Mammary epithelial cell (primary cell): ENCODE measurements at places on chromosomes 5 and 9. TPM values are rescaled to one million over a fixed set of nuclear protein-coding genes. Genes with fewer than 3 reads are reported as not detected.

Gene IRX4
- polyA plus RNA-seq, result 20.4 TPM

DNA sequence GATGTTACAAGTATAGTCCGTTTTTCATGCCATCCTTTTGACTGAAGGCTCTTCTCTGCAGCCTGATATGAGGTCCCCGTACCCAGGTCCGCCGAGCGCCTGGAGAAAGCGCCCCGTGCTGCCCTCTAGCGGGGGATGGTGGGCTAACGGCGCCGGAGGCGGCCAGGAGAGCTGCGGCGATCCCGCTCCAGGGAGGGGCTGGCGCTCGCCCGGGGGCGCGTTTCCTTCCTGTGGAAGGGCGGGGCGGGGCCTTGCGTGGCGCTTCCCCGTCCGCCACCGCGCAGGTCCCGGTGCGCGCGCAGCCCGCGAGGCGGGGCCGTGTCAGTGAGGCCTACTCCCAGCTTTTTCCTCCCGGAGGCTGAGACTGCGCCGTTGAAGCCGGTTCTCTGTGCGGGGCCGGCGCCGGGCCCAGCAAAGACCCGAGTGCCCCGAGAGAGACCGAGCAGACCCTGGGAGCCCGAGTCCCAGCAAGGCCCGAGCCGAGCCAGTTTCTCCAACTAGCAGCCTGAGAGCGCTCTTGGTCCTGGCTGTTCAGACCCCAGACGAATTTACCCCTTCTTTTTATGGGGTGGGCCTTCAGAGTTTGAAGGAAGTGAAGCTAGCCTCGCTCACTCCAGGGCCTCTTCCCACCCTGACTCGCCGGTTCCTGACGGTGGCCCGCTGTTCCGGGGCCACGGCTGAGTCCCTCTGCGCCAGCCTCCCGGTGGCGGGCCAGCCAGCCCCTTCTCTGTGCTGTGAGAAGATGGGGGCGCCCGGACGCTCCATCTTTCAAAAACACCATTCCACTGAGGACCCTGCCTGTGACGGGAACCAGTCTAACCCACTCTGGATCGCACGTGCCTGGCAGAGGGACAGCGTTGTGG, 9.7 kb upstream of the PHF2 start:
- DNase-seq, result peak; percentile 91

Gene MUSK
- not detected for polyA plus RNA-seq

GRCh38 chr5:134139891-134140469, 25.5 kb downstream of the TCF7 start:
- no peak for DNase-seq

DNA sequence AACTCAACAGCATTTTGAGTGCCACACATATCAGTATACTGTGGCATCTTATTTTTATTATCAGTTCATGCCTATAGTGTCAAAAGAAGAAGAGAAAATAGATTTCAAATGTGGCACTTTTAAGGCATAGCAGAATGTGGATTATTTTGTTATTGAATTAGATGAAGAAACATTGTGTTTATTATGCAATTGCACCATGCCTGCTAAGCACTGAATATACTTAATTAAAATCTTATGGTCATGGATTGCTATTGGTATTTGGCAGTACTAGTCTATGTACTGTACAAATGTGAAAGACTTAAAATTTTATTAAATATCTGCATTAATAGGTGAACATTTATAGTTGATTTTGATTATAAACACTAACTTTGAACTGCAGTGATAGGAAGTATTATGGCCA, 128.8 kb downstream of the FER start:
- no peak for DNase-seq

- no peak for DNase-seq
Measured at GRCh38 chr5:72035831-72036230, 71.4 kb upstream of the MAP1B start.

GRCh38 chr9:95343725-95344287, 26.3 kb upstream of the FANCC start:
- peak; percentile 14 for DNase-seq

GRCh38 chr9:83535736-83536135, 2.5 kb downstream of the FRMD3 start:
- no peak for DNase-seq

GRCh38 chr5:180208435-180209081, 453 bp downstream of the RASGEF1C start:
- no peak for DNase-seq

GRCh38 chr9:134600836-134601638, 40.6 kb upstream of the COL5A1 start:
- no peak for DNase-seq

DNA sequence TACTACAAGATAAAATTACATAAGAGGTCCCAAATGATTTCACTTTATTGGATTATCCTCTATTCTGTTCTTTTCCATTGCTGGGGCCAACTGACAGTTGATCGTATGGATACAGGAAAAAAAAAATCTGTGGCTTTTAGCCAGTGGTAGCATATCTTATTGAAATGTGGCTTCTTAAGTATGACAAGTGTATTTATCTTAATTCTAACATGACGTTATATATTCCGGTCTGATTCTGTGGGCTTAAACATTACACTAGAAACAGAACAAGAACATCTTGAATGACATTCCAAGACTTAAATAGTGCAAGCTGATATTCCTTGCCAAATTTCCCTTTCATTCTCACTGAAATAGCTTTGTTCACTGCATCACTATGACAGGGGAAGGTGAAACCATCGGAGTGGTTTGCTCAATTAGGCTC, 117.9 kb downstream of the INSYN2B start:
- DNase-seq, result no peak

- no peak for DNase-seq
Measured at GRCh38 chr5:6069496-6070185, 308.7 kb downstream of the MED10 start.

Gene PGGT1B
- polyA plus RNA-seq, result 2.1 TPM

DNA sequence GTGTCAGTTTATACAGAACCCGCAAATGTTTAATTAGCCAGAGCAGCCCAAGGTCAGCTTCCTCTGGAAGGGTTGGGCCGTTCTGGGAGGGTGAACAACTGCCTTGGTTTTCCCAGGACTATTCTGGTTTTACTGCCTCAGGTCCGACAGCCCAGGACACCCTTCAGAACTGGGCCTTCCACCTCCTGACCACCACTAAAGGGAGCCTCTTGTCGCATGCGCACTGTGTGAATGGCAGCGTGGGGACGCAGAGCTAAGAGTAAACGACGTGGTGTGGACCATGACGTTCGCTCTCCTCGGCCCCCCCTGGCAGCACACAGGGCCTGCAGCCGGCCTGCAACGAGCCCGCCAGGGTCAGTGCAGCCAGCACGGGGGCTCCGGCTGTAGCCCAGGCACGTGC, 214.9 kb downstream of the FANCC start:
- DNase-seq, result no peak

DNA sequence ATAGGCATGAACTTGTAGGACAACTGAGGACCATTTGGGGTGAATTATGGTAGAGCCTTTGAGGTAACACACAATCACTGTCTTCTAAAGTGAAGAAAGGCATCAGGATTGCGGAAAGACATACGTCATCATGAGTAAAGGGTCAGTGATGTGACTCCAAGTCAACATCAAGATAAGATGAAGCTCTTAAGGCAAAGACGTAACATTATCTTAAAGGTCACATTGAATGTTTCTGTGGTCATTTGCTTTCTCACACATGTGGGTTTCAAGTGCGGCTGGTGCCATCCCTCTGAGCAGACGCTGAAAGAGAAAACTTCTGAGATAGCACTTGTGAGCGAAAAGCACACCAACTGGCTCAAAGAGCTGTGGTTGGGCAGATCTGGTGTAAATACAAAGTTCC, 63.3 kb upstream of the GRAMD2B start:
- DNase-seq, result no peak

- no peak for DNase-seq
Measured at GRCh38 chr5:41891066-41891707, 13.0 kb upstream of the RIMOC1 start.

- DNase-seq, result no peak
Measured at GRCh38 chr5:62494772-62495171, 82.2 kb downstream of the IPO11 start.

Gene SH2D3C
- polyA plus RNA-seq, result 0.08 TPM

DNA sequence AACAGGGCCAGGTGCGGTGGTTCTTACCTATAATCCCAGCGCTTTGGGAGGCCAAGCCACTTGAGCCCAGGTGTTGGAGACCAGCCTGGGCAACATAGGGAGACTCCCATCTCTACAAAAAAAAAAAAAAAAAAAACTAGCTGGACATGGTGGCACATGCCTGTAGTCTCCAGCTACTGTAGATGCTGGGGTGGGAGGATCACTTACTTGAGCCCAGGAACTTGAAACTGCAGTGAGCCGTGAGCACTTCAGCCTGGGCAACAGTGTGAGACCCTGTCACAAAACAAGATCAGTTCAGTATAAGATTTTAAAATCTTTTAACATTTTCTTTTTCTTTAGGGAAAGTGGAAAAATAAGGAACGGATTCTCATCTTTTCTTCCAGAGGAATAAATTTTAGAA, 2.5 kb downstream of the BRIX1 start:
- no peak for DNase-seq

- DNase-seq, result peak; percentile 60
Measured at GRCh38 chr9:88988796-88989641, 2.2 kb upstream of the S1PR3 start.

- DNase-seq, result peak; percentile 86
Measured at GRCh38 chr5:138844812-138845513, 30.2 kb downstream of the LRRTM2 start.

Gene SLC6A7
- polyA plus RNA-seq, result not detected

- no peak for DNase-seq
Measured at GRCh38 chr5:93225748-93226147, 355.3 kb downstream of the NR2F1-AS1 start.

Gene POLE3
- 79.6 TPM for polyA plus RNA-seq

GRCh38 chr9:134631881-134632280, 9.7 kb upstream of the COL5A1 start:
- no peak for DNase-seq

Gene LCN1
- not detected for polyA plus RNA-seq

DNA sequence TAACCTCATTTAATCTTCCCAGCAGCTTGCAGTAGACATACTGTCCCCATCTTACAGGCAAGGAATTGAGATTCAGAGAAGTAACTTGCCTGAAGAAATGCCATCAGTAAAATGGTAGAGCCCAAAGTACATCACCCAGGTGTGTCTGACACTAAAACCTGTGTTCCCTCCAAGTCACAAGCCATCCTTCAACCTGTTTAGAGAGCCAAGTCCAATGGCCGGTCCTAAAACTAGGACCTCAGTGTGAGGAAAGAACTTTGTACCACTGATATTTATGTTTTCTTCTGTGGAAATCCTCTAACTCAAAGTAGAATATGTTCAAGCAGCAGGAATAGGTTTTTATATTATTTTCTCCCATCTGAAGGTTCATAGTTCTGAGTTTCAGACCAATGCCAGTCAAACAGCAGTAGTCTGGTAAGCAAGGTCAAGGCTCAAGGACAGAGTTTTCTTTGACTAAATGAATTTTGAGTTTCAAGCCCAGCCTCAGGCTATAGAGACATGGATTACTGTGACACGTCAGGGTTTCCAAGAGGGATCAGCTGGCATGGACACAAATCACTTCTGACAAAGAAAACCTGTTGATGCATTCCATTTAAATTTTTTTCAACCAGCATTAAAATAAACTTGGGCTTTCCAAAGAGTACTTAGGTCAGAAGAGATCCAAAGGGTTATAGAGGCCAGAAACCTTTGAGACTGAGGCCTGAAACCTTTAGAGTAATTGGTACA, 80.9 kb upstream of the PLPP6 start:
- DNase-seq, result no peak

DNA sequence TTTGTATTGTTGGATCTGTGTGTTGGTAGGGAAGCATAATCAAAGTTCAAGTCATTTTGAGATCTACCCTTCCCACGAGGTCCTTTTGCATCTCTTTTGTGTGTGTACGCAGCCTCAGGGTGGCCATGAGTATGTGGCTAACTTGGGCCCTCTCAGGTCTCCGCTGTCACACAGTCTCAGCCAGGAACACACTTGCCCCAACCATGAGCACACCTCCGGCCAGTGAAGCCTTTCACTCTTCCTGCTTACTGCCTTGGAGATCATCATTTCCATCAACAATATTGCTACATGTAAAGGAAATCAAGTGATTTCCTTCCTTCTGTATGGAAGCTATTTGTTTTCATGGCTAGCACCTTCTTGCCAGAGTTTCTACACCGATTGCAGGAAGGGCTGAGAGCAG, 13.9 kb downstream of the ZNF346 start:
- DNase-seq, result no peak

Gene NSA2
- 59.2 TPM for polyA plus RNA-seq

Gene OR2V1
- polyA plus RNA-seq, result not detected

- peak; percentile 5 for DNase-seq
Measured at GRCh38 chr9:98943682-98944056, at the start of gene COL15A1. Gene COL15A1 (plus strand): TSS chr9:98943907. CDS start chr9:98944062, 155 bp downstream.

- no peak for DNase-seq
Measured at GRCh38 chr9:69460012-69460411, 135.0 kb downstream of the ENTREP1 start.

- no peak for DNase-seq
Measured at GRCh38 chr9:98568234-98568908, 140.4 kb downstream of the GABBR2 start.

GRCh38 chr5:169100735-169101075, 200.2 kb downstream of the SLIT3 start:
- DNase-seq, result peak; percentile 94

GRCh38 chr5:128559300-128560297, 21.6 kb upstream of the FBN2 start:
- DNase-seq, result peak; percentile 31

DNA sequence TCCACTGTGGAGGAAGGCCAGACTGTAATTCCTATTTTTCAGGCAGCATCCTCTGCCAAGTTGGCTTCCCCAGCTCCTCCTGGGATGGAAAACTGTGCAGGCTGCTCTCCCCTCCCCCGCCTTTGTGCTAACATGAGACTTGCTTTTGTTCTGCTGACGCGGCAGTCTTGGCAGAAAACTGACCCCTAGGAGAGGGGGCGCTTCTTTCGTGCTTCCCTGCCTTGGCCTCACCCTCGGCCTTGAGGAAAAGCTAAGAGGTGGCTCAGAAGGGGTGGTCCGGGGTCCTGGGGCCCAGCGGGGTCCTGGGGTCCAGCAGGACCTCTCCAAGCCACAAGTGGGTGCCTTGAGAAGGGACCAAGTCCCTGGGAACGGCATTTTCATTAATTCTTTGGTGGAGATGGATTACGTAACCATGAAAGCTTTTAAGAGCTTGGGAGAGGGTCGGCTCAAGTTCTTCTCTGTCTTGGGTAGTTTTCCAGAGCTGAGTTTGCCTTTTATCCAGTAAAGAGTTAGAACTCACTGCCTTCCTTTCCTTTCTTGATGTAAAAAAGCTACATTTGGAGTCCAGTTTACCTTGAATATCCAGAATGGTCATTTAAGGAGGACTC, 51.0 kb downstream of the SH3PXD2B start:
- DNase-seq, result no peak

- no peak for DNase-seq
Measured at GRCh38 chr9:79334001-79334400, 237.8 kb upstream of the TLE4 start.

- DNase-seq, result no peak
Measured at GRCh38 chr5:179232091-179232735, 113.0 kb downstream of the ADAMTS2 start.

DNA sequence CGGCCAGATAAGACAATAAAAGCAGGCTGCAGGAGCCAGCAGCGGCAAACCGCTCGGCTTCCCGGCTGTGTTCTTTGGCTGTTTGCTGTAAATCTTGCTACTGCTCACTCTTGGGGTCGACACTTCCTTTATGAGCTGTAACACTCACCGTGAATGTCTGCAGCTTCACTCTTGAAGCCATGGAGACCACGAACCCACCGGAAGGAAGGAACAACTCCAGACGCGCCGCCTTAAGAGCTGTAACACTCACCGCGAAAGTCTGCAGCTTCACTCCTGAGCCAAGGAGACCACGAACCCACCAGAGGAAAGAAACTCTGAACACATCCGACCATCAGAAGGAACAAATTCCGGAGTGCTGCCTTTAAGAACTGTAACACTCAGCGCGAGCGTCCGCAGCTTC, 451.7 kb downstream of the AGTPBP1 start:
- no peak for DNase-seq
